ENCODE measurements at places on chromosomes 6 and 20. TPM values are rescaled to one million over a fixed set of nuclear protein-coding genes. Genes with fewer than 3 reads are reported as not detected.

The LYRM4 gene
- total RNA-seq: 20.3 TPM

The TFAP2B gene
- total RNA-seq: 1.4 TPM

The SMLR1 gene
- total RNA-seq: not detected

The MUC22 gene
- 0.88 TPM for total RNA-seq

The RAMACL gene
- total RNA-seq: 0.88 TPM

The TSHZ2 gene
- 10.3 TPM for total RNA-seq

The BEND3 gene
- 3.0 TPM for total RNA-seq

The CD40 gene
- 7.4 TPM for total RNA-seq

The FOXQ1 gene
- 10.0 TPM for total RNA-seq

The FAM83B gene
- 71.8 TPM for total RNA-seq

The ZNF184 gene
- 3.0 TPM for total RNA-seq

The ZNF334 gene
- total RNA-seq: 2.0 TPM

The VEGFA gene
- 129 TPM for total RNA-seq

The TMEM244 gene
- total RNA-seq: not detected

The L3MBTL3 gene
- 2.5 TPM for total RNA-seq

The CAPN11 gene
- total RNA-seq: 0.12 TPM

The ARMH2 gene
- total RNA-seq: not detected

The CCM2L gene
- 1.2 TPM for total RNA-seq

The DDR1 gene
- total RNA-seq: 220 TPM

The WFDC12 gene
- 5.1 TPM for total RNA-seq

The CGA gene
- total RNA-seq: not detected

The ID4 gene
- 10.2 TPM for total RNA-seq

The NR2E1 gene
- 0.08 TPM for total RNA-seq

The VSX1 gene
- total RNA-seq: not detected

The CLIC5 gene
- 0.24 TPM for total RNA-seq

The SPATS1 gene
- not detected for total RNA-seq

The EYA2 gene
- total RNA-seq: 27.7 TPM

The WFDC2 gene
- 37.9 TPM for total RNA-seq

The OOEP gene
- 0.36 TPM for total RNA-seq

The TTPAL gene
- total RNA-seq: 19.4 TPM

The TSBP1 gene
- total RNA-seq: not detected

The RNF144B gene
- total RNA-seq: 21.6 TPM

The PSORS1C1 gene
- 0.20 TPM for total RNA-seq

The SOX18 gene
- 5.4 TPM for total RNA-seq

The TRERF1 gene
- 7.3 TPM for total RNA-seq

The RAET1L gene
- 30.4 TPM for total RNA-seq

The SRSF3 gene
- total RNA-seq: 216 TPM

The BHLHE23 gene
- not detected for total RNA-seq

The LGSN gene
- total RNA-seq: not detected

The RPS6KA2 gene
- total RNA-seq: 17.1 TPM

The TRIM31 gene
- total RNA-seq: 0.20 TPM

The LRRC1 gene
- total RNA-seq: 21.9 TPM

Data from esophagus mucosa (tissue), 1 donor.